ENCODE measurements at places on chromosomes 1 and 21. TPM values are rescaled to one million over a fixed set of nuclear protein-coding genes. Genes with fewer than 3 reads are reported as not detected.

- DNase-seq: no peak
These were observed 22.3 kb upstream of the SNRPE start for GRCh38 chr1:203839081-203839480.

- DNase-seq: no peak
These were observed 176.2 kb downstream of the IGSF21 start for GRCh38 chr1:18283601-18284385.

DNA sequence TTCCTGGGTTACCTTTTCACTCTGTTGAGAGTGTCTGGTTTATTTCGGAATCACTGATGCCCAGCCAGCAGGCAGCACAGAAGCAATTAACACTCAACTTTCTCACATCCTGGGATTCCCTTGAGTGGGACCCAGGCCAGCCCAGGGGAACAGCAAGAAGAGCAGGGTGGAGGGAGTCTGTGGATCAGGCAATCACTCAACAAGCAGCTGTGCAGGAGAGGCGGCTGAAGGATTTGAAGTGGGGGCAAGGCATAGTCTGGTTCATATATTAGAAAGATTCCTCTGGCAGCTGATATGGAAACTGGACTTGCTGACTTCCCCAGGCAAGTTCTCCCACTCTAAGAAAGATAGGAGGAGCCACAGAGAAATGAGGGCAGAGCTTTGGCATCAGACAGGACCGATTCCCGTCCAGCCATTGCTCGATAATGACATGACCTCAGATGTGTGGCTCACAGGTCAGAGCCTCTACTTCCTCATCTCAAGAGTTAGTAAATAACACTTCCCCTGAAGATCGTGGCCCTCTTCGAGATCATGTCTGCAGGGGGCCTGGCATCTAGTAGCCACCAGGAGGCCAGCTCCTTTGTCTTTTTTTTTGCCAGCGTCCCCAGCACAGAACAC lies 12.4 kb downstream of the EPHA8 start:
- no peak for DNase-seq

- DNase-seq: no peak
These were observed 974.8 kb downstream of the ADGRL2 start for GRCh38 chr1:82775406-82776000.

DNA sequence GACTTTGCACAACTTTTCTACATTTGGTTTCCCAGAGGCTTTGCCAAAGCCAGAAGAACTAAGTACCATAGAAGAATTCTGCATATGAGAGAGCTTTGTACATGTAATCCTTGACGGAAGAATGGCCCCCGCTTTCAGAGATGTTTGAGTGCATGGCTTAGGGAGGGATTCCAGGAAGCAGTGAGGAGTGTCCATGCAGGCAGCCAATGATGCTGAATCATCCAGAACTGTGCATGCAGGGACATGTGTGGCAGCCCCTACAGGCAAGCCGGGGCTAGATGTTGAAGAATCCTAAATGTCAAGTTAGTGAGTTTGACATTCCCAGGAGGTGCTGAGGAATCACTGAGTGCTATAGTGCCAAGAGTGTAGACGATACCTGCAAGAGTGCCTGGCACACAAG lies 9.9 kb upstream of the HAO2 start:
- no peak for DNase-seq

DNA sequence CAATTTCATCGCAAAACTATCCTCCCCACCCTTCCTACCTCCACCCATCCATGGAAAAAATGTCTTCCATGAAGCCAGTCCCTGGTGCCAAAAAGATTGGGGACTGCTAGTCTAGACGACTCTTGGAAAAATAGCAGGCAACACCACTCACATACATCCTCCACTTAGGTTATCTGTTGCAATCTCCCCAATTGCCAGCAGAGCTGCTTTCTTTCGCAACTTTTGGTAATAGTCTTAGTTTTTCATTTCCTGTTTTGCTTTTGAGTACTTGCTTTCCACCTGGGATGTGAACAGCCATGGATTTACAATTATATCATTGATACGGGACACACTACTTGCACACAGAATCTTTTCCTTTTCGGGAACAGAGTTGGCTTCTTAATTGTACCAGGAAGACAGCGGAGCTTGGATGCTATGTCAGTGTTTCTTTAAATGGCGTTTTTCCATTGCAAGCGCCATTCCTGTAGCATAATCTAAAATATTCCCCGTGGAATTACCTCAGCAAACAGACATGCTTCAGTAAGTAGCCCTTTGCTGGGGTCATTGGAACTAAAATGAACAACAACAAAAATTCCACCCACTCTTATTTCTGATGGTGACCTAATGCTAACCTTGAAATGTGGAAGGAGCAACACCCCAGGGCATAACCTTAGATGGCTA lies 183.3 kb upstream of the ADGRL2 start:
- DNase-seq: no peak

GRCh38 chr1:29569971-29570634 lies 333.8 kb downstream of the PTPRU start:
- DNase-seq: no peak

The ATP1A4 gene
- not detected for total RNA-seq

The AMY1B gene
- total RNA-seq: not detected

The ACTN2 gene
- not detected for total RNA-seq

The SUSD4 gene
- 1.1 TPM for total RNA-seq

The CD164L2 gene
- not detected for total RNA-seq

Data from natural killer cell (primary cell).